ENCODE measurements at places on chromosomes 3 and 15.

GRCh38 chr3:100516232-100516631 is 23.8 kb downstream of the TMEM45A start:
- no peak for DNase-seq

DNA sequence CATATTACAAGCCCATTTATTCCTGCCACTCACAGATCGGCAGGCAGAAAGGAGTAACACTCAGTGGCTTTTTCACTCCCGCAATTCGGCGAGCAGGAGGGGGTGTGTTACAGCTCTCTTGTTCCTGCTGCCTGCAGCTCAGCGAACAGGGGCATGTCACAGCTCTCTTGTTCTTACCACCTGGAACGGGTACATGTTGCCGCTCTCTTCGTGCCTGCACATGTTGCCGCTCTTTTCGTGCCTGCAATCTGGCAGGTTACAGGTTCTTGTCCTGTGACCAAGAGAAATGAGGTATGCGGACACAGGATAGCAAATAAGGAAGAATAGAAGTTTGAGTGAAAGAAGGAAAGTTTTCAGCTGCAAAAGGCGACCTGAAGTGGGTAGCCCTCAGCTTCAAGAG is 761.4 kb downstream of the NAALADL2 start:
- no peak for DNase-seq

- no peak for DNase-seq
Observed at GRCh38 chr3:184443364-184443763, 63.5 kb downstream of the CHRD start.

- no peak for DNase-seq
Observed at GRCh38 chr3:61559136-61559731, 2.1 kb upstream of the PTPRG start.

All from GM04503 (cell line).